NCI-H82 (cell line): ENCODE measurements at places on chromosomes 13 and 19.

DNA sequence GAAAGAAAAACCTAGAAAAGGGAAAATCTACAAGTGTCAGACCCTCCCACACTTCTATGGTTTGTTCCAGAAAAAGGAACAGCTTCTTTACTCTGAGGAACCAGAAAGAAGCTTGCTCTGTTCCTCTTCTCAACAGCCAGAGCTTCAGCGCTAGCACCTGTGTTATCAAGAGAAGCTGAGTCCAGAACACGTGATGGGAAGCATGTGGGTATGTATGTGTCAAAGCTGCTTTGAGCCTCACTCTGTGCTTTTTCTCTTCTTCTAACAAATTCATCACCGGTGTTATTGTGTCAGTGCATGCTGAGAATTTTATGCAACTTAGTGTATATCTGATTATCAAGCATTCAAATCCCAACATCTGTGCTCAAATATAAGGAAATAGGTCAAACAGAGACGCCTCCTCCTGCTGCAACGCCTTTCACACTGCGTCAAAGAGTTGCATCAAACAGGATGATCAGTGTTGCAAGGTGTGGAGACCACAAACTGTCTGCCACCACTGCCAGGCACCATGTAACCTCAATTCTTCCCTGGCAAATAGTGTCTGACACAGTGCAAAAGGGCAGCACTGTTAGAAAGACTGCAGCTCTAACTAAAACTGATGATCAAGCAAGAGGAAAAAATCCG lies 83.9 kb downstream of the LRRC63 start:
- no peak for DNase-seq

DNA sequence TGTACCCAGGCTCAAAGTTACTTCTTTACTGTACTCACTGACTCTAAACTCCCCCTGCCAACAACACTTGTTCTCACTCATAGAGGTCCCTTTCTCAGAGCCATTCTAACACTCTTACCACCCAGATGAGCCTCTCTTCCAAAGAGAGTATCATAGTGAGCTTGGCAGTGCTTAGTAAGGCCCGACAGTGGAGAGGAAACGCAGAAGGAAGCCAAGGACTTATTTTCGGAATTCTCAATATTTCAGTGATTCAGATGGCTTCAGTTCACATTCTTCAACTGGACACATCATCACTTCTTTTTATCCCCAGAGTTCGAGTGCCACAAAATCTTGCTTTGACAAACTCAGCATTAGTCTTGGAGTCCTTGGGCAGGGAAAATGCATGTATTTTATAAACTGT lies 285.9 kb downstream of the DNAJC15 start:
- DNase-seq, result no peak

GRCh38 chr13:75339635-75340374 lies 142.2 kb downstream of the TBC1D4 start:
- no peak for DNase-seq

DNA sequence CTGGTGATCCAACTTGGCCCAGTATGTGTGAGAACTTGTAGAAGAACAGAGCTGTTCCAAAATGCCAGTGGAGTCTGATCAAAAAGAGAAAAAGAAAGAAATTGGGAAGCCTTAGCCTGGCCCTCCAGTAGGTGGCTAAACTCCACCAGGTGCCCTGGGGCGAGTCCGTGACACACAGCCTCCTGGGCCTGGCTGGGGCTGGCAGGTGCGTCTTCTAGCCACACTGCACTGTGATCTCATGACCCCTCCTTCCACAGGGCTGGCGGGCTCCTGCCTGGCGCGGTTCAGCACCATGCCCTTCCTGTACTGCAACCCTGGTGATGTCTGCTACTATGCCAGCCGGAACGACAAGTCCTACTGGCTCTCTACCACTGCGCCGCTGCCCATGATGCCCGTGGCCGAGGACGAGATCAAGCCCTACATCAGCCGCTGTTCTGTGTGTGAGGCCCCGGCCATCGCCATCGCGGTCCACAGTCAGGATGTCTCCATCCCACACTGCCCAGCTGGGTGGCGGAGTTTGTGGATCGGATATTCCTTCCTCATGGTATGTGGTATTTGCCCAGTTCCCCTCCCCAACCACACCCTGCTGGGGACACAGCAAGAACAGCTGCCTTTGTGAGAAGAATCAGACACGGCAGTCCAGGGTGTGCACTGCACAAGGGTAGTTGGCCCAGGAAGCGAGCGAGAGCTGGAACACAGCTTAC lies 53.7 kb downstream of the RAB20 start:
- no peak for DNase-seq

- no peak for DNase-seq
Observed at GRCh38 chr13:71773531-71773930, 93.5 kb downstream of the DACH1 start.

DNA sequence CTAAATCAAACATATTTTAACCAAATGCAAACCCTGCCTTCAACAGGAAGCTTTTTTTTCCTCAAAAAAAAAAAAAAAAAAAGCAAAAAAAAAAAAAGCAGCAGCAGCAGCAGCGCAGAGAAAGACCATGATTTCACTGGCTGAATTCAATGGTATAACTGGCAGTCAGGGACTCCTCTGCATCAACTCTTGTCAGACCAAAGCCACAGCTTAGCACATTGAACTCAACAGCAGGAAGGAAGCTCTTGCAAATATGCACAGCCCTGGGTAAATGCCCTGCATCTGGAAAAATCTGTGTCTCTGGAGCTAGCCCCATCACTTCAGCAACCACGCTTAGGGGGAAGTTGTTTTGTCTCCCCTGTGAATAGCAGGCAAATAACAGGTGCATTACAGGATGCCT lies 17.6 kb upstream of the DHRS12 start:
- DNase-seq, result no peak

DNA sequence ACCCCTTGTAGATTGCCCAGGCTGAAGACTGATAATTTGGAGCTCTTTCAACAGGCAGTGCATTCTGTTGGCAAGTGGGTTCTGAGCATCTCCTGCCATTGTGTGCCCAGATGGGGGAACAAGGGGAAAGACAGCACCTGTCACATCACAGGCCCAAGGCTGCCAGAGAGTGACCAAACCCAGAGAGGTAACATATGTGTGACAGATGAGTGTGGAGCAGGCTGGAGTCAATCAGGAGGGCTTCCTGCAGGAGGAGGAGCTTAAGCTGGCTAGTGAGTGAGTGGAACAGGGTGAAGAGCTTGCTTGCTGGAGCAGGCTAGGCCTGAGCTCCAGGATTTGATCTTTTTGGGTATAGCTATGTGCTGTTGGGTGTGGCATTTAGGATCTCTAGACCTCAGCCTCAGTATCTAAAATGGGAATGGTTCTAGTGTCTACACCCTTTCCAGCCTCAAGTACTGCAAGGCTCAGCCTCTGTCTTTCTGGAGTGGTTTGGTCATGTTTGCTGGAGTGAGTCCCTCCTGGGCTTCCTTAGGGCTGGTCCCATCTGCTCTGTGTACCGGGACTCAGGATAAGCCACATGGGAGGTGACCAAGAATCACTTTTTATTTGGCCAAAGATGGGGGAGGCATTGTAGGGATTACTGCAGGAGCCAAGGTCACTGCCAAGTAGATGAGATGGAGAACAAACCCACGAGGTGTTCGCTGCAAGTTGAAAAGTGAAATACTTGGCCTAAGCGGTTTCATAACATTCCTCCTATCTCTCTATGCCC lies 152.4 kb upstream of the TSHZ3 start:
- no peak for DNase-seq

DNA sequence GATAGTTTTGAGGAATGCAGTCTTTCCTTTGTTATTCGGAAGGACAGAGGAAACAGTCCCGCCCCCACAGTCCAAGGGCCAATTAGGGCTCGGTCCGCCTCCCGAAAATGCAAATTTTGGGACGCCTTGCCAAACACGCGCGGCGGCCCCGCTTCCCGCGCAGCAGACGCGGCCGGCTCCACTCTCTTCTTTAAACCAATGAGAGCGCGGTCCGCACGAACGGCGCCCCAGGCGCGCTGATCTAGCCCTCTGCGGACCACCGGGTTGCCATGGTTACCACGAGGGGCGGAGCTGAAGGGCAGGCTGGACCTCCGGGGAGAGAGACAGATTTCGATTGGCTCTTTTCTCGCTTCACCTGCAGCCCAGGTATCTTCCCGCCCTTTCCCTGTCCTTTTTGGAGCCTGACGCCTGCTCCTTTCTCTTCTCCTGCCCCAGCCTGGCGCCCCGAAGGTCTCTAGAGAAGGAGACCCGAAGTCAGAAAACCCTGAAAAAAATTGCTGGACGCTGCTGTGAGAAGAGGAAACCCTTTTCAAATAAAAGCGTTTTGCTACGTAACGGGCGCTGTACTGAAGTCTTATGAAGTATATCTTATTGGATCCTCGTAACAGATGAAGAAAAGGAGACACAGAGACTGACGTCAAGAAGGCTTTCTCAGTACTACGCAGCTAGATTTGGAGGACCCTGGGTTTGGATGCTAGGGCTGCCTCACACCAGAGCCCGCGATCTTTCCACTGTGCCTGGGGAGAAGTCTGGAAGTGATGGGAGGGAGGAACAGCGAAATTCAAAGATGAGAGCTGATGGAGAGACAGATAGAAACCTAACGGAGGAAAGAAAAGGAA lies 2.0 kb downstream of the PTH2 start:
- peak; percentile 95 for DNase-seq

GRCh38 chr13:108760541-108760940 lies 131.1 kb downstream of the MYO16 start:
- no peak for DNase-seq

GRCh38 chr13:46367617-46368327 lies 19.3 kb downstream of the RUBCNL start:
- DNase-seq, result no peak

- DNase-seq, result no peak
Observed at GRCh38 chr13:32905063-32905863, 111.0 kb upstream of the KL start.

DNA sequence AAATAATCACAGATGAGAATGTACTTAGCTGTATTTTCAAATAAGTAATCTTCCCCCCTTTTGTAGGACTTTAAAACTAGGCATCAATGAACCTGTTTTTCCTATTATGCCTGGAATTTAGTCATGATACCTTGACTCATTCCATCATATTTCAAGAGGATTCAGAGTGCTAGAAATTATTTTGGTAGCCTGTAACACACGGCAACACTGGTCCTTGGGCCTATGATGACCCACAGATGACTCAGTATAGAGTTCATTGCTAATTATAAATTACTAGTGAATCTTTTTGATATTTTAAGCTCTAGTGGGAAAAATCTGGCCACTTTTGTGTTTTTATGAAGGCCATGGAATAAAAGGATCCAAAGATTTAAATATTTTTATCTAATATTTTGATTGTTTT lies 26.0 kb upstream of the GARRE1 start:
- DNase-seq, result no peak

- DNase-seq, result no peak
Observed at GRCh38 chr13:90565985-90566713, 781.3 kb upstream of the MIR17HG start.

- peak; percentile 23 for DNase-seq
Observed at GRCh38 chr13:21615427-21615826, 11.5 kb upstream of the MICU2 start.

DNA sequence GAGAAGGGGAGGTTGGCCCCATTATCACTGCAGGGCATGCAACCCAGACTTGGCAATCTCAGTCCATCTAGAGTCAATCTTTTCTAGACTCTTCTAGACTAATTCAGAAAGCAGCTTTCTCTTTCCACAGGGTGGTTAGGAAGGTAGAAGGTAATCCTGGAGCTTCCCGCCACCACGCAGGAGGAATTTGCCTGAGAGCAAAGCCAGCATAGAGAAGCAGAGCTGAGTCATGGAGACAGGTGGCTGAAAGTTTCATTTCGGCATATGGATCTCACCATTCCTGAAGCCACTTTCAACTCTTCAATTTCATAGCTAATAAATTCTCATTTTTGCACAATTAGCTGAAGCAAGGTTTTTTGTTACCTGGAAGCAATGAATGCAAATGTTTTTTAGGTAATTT lies 29.0 kb upstream of the FFAR2 start:
- DNase-seq, result no peak

- no peak for DNase-seq
Observed at GRCh38 chr19:15197275-15197941, 3.4 kb downstream of the NOTCH3 start.

DNA sequence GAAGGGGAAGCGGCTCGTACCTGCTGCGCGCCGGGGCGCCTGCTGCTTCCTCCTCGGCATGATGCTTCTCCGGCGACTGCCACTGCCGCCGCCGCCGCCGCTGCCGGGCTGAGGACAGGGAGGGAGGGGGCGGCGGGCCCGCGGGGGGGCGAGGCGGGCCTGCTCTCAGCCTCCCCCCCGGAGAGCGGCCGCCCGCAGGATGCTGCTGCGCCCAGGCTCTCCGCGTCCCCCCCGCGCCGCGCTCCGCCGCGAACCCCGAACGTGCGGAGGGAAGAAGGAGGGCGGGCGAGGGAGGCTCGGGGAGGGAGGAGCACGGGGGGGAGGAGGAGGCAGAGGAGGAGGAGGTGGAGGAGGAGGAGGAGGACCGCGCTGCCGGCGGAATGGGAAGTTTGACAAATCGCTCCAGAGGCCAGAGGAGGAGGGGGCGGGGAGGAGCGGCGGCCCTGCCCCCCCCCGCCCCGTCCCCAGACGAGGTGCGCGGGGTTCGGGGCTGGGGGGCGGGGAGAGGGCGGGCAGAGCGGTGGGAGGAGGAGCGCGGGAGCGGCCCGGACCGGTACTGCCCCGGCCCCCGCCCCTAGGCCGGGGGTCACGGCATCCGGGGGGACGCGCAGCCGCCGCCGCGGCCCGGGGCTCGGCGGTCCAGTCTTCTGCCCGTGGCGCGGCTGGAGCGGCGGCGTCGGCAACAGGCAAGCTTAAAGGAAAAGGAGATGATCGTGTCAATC lies at the start of gene TSHZ3:
Gene TSHZ3 (minus strand): TSS at position 277 of the 722 bp plus-strand sequence. CDS start 217 bp downstream, at position 60.
- DNase-seq, result peak; percentile 58

- DNase-seq, result no peak
Observed at GRCh38 chr13:28611654-28612131, 47.2 kb upstream of the POMP start.

DNA sequence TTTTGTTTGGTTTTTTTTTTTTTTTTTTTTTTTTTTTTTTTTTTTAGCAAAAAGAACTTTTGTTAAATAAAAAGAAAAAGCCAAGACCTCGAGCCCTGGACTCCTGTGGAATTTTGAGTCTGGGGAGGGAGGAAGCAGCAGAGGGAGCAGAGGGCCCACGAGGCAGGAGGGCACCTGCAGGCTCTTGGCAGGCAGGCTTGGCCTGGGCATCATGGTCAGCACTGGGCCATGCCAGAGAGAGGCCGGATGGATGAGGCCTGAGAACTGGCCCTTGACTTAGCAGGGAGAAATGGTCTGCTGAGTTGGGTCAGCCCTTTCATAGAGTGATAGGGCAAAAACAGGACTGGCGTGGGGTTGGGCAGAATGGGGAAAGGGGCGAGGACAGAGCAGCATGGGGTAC lies 100.4 kb downstream of the GPR12 start:
- no peak for DNase-seq

GRCh38 chr13:19838865-19839275 lies 24.6 kb downstream of the ZMYM5 start:
- DNase-seq, result no peak

- DNase-seq, result peak; percentile 73
Observed at GRCh38 chr13:33353210-33353609, 67.7 kb upstream of the STARD13 start.
